ENCODE measurements at places on chromosomes 1 and 21. TPM values are rescaled to one million over a fixed set of nuclear protein-coding genes. Genes with fewer than 3 reads are reported as not detected.

PLEKHN1 gene
- total RNA-seq = 0.85 TPM

CTSS gene
- total RNA-seq = 38.5 TPM

OR2L8 gene
- not detected for total RNA-seq

CAPN8 gene
- total RNA-seq = not detected

KCNK1 gene
- not detected for total RNA-seq

ZNF683 gene
- total RNA-seq = 0.32 TPM

RSPH1 gene
- not detected for total RNA-seq

CLCA4 gene
- not detected for total RNA-seq

TNNT2 gene
- not detected for total RNA-seq

CIART gene
- 5.2 TPM for total RNA-seq

NHLH1 gene
- 0.52 TPM for total RNA-seq

RXFP4 gene
- 0.16 TPM for total RNA-seq

GPR52 gene
- 0.60 TPM for total RNA-seq

MANEAL gene
- 1.5 TPM for total RNA-seq

AADACL3 gene
- total RNA-seq = not detected

VSIG8 gene
- total RNA-seq = not detected

DNM3 gene
- total RNA-seq = 0.34 TPM

C1QTNF12 gene
- total RNA-seq = 2.4 TPM

C1orf87 gene
- total RNA-seq = not detected

LRRC38 gene
- total RNA-seq = not detected

BMP8B gene
- 0.20 TPM for total RNA-seq

PLA2G2C gene
- not detected for total RNA-seq

CD5L gene
- total RNA-seq = not detected

HAO2 gene
- not detected for total RNA-seq

DNAJC28 gene
- 0.23 TPM for total RNA-seq

All from activated naive CD8-positive, alpha-beta T cell treated with anti-CD3 and anti-CD28 coated beads for 36 hours (primary cell).